NCI-H524 treated with DMSO at 0.1 percent for 48 hours (cell line): ENCODE measurements at places on chromosomes 4 and X.

GRCh38 chrX:12890467-12890866 is 16.0 kb upstream of the TLR8 start:
- no peak for DNase-seq

DNA sequence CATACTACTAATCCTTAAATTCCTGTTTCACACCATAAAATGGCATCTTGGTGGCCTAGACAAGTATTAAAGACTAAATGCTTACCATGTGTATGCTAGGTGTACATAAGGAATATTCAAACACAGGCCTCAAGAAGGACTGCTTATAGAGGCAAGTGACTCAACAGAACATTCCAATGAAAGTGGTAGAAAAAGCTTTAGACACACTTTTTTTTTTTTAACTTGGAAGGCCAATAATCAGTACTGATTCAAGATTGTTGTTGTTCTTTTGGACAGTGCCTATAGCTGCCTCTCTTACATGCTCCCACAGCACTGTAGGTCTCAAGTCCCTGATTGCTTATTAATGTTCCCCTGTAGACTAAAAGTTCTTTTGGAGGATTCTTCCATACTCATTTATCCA is 77.6 kb downstream of the FBXL5 start:
- DNase-seq: no peak

- DNase-seq: no peak
Measured at GRCh38 chrX:153934762-153935325, at the start of gene NAA10. Gene NAA10, minus strand, starts transcription at chrX:153935037. Its CDS starts 133 bp downstream, at chrX:153934904.

DNA sequence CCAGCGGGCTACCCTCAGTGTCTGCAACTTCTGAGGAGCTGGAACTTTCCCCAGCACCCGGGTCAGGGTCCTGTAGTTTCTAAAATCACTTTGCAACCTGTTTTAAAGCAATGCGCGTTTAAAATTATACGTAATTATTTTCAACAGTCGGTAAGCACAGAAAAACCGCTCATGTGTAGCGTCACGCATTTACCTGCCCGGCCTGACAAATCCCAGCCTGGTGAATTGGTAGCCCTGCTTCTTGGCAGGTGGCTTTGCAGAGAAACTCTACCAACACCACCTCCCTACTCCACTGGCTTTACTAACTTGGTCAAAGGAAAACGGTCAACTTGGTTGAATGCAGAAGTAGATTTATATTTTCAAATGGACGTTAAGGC is 640 bp downstream of the BANK1 start:
- DNase-seq: no peak

DNA sequence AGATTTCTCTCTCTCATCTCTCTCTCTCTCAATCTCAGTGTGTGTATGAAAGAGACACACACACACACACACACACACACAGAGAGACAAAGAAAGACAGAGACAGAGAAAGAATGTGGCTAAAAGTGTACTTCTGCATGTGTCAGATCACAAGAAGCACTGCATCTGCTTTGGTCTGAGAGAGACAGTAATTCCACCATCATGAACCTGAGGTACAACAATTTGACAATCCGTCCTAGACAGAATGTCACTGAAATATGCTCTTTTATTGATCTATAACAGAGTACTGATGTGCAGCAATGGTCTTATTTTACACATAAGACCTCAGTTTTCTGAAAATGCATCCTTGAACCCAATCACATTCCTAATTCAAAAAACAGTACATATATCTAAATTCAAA is 576.2 kb upstream of the SMIM31 start:
- DNase-seq: no peak

DNA sequence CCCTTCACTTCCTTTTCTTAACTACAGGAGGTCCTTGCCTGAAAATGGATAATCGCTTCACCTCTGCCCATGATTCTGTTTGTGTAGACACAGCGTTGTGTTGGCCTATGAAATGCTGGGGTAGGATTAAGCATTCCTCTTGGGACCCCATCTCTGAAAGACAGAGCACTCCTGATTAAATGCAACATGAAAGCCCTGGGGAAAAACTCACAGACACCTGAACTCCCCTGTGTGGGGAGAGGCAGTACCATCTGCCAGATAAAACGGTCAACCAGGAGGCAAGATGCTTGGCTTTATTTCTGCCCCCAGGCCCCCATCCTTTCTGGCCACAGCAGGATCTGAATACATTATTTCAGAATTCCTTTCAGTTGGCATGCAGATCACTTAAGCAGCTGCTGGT is 1.9 kb downstream of the LGI2 start:
- peak; percentile 78 for DNase-seq

DNA sequence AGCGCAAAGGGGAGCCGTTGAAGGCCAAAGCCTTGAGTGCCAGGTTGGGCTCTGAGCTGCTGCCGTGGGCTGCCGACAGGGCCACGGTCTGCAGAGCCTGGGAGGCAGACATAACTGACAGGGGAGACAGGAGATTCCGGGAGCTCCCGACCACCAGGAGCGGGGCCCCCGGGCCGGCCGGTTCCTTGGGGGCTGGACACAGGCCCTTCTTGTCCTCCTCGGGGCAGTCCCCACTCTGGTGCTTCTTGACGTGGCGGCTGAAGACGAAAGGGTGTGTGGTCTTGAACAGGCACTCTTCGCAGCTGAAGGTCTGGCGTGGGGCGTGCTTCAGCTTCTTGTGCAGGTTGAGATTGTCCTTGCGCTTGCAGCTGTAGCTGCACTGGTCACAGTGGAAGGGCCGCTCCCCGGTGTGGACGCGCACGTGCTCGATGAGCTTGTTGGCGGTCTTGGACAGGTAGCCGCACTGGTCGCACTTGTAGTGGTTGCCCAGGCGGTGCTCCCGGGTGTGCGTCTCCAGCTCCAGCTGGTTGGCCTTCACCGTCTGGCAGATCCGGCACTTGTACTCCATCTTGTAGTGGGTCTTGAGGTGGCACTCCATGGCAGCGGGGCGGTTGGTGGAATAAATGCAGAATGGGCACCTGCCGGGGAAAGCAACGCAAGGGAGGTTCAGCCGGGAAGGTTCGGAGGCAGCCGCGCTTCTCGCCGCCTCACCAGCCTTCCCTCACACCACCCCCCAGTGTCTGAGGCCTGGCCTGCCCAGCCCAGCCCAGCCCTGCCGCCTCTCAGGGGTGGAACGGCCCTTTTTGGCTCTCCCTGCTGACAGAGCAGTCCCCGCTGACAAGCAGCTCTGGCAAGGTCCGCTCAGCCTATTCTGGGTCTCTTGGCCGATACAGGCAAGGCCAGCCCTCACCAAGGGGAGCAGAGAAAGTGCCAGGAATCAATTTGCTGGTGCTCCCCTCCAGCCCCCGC is 81.3 kb downstream of the C4orf51 start:
- no peak for DNase-seq

DNA sequence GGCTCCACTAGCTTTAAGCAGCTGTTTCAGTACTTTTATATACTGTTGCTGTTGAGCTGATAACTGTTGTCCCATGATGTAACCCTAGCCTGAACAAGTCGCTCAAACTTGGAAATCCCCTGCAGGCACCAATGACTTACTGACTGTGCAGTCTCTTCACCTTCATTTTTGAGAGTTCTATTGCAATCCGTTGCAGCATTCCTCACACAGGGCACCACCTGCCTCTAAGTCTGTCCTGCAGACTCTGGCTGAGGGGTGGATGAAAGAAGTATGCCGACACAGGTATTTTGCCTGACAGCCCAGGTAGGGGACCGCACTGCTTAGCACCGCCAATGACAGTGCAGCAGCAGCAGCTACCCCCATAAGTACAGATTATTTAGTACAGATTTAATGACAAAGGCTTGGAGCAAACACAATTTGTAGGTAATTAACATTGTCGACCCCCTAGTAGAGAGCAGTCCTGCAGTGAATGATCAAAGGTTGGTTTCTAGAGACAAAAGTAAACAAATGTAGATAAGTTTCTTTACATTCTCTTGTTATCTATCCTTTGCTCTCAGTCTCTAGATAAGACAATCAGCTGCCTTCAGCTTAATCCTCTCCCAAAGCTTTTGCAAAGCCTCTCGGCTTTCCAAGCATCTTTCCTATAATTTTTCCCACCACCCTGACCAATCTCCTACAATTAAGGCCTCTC is 205.0 kb downstream of the PABPC4L start:
- no peak for DNase-seq

DNA sequence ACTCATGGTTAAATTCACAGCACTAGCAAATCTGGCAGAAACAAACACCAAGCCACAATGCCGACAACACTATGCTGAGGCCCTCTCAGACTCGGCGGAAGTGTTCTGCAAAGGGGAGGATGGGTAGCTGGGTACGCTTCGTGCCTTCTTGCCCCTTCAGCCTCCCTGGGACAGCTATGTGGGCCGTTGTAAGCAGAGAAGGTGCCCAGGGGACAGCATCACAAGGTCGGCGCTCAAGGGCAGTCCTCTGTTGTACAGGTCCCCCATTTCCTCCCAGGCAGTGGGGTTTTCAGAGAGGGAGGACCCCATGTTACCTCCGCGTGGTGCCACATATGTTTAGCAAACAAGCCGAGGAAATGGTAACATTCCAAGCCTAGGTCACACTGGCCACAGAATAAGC is 173.6 kb downstream of the AFAP1 start:
- DNase-seq: no peak

- no peak for DNase-seq
Measured at GRCh38 chr4:3203971-3204431, 45.0 kb upstream of the MSANTD1 start.

DNA sequence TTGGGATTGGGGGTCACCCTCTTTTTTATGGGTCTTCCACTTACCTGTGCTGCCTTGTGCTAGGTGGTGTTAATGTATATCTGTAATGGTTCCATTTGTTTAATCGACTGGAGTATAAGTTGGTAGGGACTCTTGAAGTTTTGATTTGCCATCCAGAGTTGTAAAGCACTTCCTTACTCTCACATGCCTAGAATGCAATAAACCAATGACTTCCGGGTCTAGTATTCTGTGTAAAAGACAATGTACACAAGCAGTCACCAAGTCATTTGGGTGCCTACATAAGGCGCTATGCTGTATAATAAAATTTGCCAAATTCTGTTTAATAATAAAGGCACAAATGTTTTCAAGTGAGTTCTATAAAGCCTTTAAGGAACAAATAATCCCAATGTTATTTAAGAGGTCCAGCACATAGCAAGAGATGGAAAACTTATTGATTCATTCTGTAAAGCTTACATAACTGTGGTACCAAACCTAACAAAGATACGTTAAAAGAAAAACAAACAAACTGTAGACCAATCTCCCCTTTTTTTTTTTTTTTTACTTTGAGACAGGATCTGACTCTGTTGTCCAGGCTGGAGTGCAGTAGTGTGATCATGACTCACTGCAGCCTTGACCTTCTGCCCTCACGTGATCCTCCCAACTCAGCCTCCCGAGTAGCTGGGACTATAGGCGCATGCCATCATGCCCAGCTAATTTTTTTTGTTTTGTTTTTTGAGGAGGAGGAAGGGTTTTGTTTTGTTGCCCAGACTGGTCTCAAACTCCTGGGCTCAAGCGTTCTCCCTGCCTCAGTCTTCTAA is 41.5 kb upstream of the HPRT1 start:
- DNase-seq: no peak

GRCh38 chrX:131778269-131779218 is 234.7 kb downstream of the OR13H1 start:
- DNase-seq: no peak

GRCh38 chr4:45971108-45971507 is 152.7 kb downstream of the GABRG1 start:
- no peak for DNase-seq

DNA sequence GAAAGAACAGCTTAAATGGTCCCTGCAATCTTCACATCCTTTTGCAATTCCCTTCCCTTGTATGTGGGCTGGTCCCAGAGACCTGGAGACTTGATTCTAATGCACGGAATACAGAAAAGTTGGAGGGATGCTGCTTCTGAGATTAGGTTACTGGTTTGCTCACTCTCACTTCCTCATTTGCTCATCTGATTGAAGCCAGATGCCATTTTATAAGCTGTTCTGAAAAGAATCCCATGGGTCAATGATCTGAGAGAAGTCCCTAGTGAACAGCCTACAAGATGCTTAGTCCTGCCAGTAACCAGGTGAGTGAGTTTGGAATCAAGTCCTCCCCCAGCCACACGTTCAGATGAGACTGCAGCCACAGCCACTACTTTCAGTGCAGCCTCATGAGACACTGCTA is 35.9 kb downstream of the MAGEA1 start:
- DNase-seq: no peak

DNA sequence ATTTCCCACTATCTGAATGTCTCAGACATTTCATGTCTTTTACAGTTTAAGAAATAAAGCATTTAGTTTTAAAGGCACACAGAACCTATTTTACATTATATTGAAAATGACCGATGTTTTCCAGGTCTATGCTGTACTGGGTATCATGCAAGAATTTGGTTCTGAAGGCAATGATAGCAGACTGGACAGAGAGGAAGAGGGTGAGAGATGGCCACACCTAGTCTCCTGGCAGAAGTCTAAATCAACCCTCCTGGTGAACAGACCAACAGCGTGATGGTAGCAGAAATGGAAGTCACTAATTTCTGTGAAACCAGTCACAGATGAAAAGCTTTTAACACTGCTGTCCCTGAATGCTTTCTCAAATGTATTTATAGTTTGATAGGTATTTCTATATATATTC is 41.9 kb downstream of the MID1 start:
- no peak for DNase-seq

DNA sequence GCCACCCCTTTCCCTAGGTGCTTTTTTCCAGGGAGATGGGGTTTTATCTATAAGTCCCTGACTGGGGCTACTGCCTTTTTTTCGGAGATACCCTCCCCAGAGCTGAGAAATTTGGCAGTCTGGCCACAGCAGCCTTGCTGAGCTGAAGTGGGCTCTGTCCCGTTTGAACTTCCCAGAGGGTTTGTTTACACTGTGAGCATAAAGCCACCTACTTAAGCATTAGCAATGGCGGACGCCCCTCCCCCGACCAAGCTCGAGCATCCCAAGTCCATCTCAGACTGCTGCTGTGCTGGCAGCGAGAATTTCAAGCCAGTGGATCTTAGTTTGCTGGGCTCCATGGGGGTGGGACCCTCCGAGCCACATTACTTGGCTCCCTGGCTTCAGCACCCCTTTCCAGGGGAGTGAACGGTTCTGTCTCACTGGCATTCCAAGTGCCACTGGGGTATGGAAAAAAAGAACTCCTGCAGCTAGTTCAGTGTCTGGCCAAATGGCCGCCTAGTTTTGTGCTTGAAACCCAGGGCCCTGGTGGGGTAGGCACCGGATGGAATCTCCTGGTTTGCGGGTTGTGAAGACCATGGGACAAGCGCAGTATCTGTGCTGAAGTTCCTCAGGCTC is 456.4 kb upstream of the HTR2C start:
- DNase-seq: no peak

DNA sequence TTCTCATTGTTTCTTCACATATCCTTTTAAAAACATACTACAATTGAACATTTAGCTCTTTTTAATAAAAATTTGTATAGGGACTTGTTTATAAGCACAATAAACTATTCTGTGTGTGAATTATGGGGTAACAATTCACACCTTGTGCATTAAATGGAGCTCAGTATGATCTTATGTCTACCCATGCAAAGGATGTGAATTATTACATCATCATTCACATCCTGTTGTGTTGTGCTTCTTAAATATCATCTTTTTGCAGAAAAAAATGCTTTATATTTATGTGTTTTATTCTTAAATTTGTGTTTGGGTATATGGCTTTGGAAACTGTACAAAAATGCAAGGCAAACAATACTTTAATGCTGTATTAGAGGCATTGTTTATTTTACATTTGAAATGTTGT is 96.7 kb upstream of the PABPC4L start:
- DNase-seq: no peak
